ENCODE measurements at places on chromosomes 12 and 14. TPM values are rescaled to one million over a fixed set of nuclear protein-coding genes. Genes with fewer than 3 reads are reported as not detected.

GRCh38 chr12:15638231-15638630, 151.0 kb downstream of the EPS8 start:
- DNase-seq, result no peak

- DNase-seq, result no peak
Measured at GRCh38 chr14:92490239-92490959, 23.2 kb upstream of the RIN3 start.

Gene CLEC2B
- not detected for total RNA-seq

Gene CCDC197
- total RNA-seq, result not detected

DNA sequence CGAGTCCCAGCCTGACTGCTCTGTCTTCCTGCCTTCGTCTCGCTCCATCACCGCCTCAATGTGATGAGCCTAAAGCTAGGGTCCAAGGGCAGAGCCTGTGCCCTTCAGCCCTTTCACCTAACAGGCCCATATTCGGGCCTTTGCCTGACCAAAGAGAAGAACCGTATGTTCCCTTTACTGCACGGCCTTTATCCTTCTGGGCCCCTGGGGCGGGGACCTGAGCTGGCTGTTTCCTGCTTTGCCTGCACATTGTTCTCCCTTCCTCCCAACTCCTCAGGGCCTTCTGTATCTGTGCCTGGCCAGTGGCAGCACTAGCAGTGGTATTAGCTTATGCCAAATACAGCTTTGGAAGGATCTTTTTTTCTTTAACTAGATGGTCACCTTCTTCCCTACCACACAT, 8.5 kb upstream of the MYL6B start:
- no peak for DNase-seq

Gene CRIP1
- total RNA-seq, result 13.2 TPM

GRCh38 chr14:49052521-49052920, 533.7 kb downstream of the RPS29 start:
- DNase-seq, result no peak

- peak; percentile 68 for DNase-seq
Measured at GRCh38 chr14:49173765-49174373, 412.3 kb downstream of the RPS29 start.

- DNase-seq, result peak; percentile 52
Measured at GRCh38 chr12:1093166-1093751, 102.2 kb downstream of the ERC1 start.

GRCh38 chr12:47711448-47711847, 5.6 kb upstream of the RPAP3 start:
- no peak for DNase-seq

- no peak for DNase-seq
Measured at GRCh38 chr12:119391673-119392072, 57.1 kb downstream of the CCDC60 start.

All from Calu3 (cell line).